BJ (cell line): ENCODE measurements at places on chromosomes 7 and 10.

DNA sequence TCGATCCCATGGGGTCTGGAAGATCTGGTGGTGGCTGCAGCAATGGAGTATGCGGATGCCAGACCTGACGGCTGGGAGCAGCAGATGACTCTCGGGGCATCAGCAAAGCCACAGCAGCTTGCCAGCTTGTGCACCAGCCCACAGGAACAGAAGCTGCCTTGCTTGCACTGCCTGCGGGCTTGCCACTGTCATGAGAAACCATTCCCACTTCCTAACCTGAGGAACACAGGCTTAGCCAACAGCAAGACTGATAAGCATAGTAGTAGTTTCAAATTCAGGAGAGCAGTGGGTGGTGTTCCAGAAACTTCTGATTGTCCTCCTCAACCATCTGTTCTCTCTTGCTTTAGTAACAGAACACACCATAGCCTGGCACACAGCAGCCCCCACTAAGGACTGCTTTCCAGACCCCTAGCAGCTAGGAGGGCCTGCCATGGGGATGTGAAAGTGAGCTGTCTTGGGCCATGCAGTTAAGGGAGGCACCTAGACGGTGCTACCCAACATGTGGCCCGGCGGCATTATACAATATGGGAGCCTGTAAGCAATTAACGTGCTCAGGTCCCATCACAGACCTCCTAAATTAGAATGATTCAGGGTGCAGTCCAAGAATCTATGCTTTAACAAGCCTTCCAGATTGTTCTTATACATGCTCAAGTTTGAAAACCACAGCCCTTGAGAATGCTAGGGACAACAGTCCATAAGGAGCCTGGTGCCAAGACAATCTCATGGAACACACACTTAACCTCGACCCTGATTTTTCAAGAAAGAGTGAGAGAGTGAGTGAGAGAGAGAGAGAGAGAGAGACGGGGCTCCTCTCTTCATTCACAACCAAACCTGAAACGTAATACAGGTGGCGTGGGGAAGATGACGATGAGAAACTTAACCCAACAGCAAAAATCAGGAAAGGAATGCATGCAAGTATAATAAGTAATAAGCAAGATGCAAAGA is 7.1 kb downstream of the ANXA11 start:
- DNase-seq, result no peak

- DNase-seq, result no peak
Observed at GRCh38 chr7:42993038-42993437, 60.9 kb downstream of the MRPL32 start.

DNA sequence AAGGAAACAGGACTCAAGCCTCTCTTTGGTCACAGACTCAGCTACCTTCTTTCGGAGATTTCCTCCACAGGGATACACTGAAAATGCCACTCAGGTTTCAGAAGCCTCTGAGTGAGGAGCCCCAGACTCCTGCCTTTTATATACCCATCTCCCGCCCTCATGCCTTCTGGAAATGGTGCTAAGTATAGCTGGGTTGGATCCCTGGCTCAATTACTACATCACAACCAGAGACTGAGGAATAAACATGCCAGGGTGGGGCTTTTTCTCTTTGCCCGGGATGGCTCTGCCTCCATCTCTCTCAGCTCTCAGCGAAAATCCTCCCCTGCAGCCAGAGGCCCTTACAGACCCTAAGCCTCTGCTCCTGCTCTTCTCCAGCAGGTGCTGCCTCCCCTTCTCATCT is 299.5 kb downstream of the KCNMA1 start:
- DNase-seq, result no peak

DNA sequence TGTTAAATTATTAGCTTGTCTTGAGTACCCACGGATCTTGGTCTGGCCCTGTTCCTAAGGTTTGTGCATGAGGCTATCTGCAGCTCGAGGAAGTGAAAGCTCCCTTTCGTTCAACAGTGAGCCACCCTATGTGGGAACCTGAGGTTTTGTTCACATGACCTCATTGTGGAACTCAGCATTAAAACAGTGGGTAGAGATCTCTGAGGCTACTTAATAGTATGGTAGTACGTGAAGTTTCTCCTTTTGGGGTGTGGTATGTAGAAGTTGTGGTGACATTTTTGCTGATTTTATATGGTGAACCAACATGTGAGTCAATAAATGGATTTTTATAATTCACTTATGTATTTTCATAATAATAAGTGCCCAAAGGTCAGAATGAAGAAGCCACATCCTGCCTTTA is 252.7 kb upstream of the FERD3L start:
- DNase-seq, result no peak

DNA sequence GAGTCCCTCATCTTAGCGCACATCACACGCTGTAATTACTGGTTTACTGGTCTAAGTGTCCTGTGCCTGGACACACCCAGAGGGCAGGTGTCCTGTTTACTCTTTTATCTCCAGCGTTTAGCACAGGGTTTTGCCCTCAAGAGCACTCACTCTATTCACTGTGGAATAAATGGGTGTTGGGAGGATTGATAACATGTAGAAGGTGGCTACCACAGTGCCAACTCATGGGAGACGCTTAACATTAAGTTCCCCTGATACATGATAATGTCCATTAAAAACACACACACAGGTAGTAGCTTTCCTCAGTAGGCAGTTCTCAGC is 96.1 kb upstream of the EFCAB10 start:
- DNase-seq, result no peak

DNA sequence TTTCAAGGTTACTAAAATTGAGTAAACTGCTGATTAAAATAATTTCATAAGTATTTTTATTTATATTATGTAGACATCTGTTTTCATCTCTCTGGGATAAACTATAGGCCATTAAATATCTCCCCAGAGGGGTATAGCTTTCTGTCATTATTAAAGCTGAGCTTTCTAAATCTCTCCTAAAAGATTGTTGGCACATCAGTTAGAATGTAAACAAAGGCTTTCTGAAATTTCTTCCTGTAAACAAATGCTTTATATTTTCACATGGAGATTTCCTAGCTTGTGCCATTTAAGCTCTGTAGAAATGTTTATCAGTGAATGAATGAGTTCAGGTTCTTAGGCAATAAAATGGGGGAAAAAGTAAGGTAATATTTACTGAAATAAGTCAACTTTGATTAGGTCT is 35.7 kb downstream of the PPP1R9A start:
- no peak for DNase-seq

DNA sequence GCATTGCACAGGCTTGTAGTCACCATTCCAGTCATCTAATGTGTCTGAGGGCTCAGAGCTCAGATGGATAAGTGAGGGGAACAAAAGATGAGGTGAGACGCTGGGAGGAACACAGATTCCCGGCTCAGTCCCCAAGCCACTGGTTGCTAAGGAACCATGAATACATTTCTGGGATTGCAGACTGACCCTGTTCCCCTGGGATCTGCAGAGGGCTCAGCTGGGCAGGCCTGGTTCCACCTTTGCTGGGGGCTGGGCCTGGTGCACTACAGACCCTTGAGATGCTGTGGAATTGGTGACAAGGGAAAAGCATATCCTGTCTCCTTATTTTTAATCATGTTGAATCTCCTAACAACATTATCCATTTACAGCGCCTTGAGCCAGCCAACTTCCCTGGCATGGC is 19.2 kb downstream of the ELFN1 start:
- DNase-seq, result no peak

DNA sequence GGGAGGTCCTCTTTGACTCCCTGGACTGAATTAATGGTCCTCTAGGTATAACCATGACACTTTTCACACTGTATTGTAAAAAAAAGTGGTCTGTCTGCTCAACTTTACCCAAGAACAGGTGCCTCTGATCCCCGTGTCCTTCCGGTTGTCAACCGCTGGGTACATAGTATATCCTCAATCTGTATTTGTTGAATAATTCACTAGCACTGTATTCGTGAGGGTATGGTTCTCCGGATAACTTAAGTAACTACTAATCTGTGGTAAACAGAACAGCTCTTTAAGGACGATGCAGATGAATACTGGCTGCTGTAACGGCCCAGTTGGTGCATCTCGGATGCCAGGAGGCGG is 472 bp upstream of the ADAM22 start:
- no peak for DNase-seq

DNA sequence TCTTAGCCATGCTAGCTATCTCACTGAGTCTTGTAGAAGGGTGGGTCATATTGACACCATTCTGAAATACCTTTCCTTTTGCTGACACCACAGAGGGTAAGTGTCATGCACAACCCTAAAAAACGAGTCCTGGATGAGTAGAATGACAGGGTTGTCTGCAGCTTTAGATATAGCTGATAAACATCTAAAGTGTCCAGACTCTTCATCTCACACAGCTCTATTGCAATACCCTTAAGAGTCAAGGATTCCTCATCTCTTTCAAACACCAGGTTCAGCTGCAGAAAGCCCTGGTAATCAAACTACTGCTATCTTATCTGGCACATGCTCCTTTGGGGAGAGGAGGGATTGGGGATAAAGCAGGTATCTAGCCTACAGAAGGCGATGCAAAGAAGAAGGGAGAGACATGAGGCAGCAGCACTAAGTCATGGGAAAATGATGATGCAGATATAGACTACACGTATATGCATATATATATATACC is 127.0 kb downstream of the ANK3 start:
- DNase-seq, result no peak

- DNase-seq, result no peak
Observed at GRCh38 chr10:34612446-34612845, 202.7 kb downstream of the PARD3 start.

DNA sequence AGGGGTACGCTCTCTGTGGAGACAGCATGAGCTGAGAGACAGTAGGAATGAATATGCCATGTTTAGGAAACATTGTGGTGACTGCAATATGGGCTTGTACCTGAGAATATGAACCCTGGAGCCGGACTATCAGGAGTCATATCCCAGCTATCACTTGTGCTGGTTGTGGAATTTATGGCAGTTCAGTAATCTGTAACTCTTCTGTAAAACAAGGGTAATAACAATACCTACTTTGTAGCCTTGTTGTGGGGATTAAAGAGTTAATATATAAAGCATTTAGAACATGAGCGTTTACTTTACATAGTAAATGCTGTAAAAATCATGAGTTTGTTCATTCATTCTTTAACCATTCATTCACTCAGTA is 44.4 kb downstream of the EXOC6 start:
- DNase-seq, result no peak

GRCh38 chr10:86349474-86349873 is 17.1 kb downstream of the GRID1 start:
- DNase-seq, result no peak

DNA sequence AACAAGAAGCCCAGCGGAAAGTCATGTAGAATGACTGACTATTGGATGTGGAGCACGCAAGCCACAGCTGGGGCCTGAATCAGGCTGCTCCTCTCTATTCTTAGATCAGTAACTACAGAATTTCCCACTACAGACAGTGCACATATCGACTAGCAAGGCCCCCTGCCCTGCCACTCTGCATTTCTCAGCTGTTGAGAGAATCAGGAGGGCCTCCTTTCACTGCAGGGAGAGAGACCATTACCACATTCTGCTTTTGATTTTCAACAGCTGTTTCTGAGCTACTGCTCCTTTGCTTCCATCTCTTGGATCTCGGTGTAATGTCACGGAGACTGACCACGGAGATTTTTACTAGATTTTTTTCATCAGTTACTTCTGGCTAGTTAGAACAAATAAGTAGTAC is 73.8 kb downstream of the PON1 start:
- DNase-seq, result no peak

DNA sequence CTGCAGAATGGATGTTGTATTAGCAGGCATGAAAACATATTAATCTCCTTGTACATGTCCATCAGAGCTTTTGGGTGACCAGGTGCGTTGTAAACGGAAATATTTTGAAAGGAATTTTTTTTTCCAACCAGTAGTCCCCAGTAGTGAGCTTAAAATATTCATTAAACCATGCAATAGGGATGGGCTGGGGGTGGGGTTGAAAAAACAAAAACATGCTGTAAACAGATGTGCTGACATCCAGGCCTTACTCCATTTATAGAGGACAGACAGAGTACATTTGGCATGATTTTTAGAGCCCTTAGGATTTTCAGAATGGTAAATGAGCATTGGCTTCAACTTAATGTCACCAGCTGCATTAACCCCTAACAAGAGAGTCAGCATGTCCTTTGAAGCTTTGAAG is 50.2 kb downstream of the PTPN12 start:
- DNase-seq, result peak; percentile 25

DNA sequence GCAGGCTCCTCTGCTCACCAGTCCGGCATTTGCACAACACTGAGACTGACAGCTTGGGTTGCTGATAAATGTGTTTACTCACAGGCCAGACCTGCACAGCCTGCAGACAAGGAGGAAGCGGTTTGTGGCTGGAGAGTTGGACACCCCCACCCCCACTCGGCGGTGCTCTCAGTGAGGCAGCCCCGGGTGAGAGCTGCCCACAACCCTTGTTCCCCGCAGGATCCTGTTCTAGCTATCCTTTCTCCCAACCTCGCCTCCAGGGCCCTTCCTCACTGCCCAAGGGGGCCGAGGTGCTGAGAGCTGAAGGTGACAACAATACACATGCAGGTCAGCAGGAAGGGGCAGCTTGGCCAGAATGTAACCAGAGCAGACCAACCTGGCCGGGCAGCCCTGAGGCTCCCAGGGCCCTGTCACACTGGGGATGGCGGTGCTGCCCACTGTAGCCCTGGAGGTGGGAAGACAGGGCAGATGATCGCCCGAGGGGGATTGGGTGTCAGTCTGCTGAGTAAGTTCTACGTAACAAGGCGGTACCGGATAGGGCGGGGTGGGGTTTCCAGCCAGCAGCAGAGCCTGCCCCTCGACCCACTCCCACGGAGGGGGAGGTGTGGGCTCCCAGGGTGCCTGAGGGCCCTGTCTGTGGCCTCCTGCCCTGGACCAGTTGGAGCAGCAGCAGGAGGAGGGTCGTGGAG is 2.1 kb upstream of the ADAM8 start:
- no peak for DNase-seq

- no peak for DNase-seq
Observed at GRCh38 chr10:58870070-58870469, 306.4 kb upstream of the PHYHIPL start.

GRCh38 chr10:49534670-49535381 is 4.1 kb downstream of the ERCC6 start:
- DNase-seq, result peak; percentile 39

DNA sequence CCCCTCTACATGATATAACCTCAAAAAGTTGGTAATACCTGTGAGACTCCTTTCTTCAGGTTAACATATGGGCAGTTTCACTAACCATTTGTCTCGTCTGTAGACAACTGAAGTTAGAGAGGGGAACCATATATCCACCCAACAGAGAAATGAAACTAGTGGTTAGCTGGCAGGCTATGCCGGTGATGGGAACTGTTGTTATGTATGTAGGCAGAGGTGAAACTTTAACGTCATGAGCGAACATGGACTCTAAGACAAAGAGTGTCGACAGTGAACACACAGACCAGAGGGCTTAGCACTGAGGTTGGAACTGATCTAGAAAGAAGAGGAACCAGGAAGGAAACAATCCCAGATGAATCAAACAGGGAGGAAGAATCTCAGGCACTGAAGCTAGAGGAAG is 112.4 kb downstream of the ELMO1 start:
- DNase-seq, result no peak

- DNase-seq, result no peak
Observed at GRCh38 chr7:132004529-132004928, 448.1 kb upstream of the PODXL start.

DNA sequence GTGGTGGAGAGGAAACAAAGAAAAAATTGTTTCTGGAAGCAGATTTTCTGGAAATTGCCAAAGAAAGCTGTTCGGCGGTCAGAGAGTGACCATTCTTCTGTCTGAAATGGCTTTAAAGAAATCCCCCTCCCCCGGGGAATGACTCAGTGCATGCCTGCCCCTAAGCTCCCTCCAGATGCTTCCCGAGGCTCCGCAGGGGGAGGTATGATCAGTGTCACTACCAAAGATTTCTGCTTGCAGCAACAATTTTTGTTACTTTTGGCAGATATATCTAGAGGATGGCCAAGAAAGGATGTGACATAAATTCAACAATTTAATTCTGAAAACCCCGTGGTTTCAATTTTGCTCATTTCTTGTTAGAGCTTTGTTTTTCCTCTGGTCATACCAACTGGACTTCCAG is 163.9 kb downstream of the JCAD start:
- peak; percentile 59 for DNase-seq
